Fibroblast of skin of back (primary cell): ENCODE measurements at places on chromosomes 4 and X.

- DNase-seq: peak; percentile 88
Observed at GRCh38 chr4:169963998-169964397, 62.2 kb downstream of the MFAP3L start.

DNA sequence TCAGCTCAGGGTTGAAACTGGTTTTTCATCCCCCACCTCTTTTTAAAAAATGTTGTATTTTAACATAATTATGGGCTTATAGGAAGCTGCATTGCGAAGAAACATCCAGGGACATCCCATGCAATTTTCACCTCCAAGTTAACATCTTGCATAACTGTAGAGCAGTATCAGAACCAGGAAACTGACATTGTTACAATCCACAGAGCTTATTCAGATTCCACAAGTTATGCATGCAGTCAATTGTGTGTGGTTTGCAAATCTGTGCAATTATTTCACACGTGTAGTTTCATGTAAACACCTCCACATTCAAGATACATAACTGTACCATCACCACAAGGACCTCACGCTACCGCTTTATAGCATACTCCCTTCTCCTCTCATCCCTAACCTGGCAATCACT is 97.5 kb upstream of the GATB start:
- no peak for DNase-seq

GRCh38 chr4:5036239-5036638 is 15.0 kb upstream of the STK32B start:
- peak; percentile 54 for DNase-seq

GRCh38 chrX:109880629-109881028 is 122.3 kb upstream of the TMEM164 start:
- DNase-seq: no peak

DNA sequence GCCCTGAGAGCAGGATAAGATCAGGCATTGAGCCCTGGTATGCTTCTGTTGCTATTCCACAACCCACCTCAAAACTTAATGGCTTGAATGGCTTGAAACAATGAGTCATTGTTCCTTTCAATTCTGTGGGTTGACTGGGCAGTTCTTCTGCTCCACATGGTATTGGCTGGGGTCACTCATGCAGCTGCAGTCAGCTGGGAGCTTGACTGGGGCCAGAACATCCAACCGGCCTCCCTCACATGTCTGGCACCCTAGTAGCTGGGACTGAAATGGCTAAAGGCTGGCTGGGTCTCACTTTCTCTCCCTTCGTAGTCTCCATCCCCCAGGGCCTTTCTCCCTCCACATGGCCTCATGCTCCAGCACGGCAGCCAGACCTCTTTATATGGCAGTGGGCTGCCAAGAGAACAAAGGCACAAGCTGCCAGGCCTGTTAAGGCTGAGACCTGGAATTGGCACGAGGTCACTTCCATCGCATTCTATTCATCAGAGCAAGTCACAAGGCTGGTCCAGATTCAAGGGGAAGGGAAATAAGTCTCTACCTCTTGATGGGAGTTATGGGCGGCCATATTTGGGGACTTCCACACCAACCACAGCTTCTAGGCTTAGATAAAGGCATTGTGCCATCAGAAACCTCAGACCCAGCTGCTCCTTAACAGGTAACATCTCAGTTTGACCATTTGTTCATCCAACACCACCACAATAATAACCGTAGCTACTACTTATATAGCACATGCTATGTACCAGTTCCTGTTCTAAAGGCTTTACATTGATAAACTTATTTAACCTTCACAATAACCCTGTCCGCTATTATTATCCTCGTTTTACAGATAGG is 159.7 kb upstream of the ATP6AP2 start:
- DNase-seq: no peak

DNA sequence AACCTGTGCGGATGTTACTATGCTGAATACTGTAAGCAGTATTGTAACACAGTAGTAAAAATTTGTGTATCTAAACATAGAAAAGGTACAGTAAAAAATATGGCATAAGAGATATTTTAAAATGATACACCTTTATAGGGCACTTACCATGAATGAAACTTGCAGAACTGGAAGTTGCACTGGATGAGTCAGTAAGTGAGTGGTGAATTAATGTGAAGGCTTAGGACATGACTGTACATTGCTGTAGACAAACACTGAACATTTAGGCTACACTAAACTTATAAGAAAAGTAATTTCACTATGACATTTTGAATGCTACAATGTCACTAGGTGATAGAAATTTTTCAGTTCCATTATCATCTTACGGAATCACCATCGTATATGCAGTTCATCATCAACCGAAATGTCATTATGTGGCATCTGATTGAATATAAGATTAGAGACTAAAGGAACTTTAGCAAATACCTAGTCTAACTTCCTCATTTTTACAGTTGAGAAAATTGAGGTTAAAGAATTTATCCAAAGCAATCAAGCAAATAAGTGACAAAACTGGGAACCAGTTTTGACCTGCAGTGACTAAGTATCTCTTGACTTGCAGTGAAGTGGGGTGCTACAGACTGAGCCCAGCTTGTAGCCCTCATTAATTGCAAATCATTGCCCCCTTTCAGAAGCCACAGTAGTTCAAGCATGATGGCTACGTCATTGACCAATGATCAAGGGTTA is 55.3 kb downstream of the EGF start:
- peak; percentile 47 for DNase-seq

DNA sequence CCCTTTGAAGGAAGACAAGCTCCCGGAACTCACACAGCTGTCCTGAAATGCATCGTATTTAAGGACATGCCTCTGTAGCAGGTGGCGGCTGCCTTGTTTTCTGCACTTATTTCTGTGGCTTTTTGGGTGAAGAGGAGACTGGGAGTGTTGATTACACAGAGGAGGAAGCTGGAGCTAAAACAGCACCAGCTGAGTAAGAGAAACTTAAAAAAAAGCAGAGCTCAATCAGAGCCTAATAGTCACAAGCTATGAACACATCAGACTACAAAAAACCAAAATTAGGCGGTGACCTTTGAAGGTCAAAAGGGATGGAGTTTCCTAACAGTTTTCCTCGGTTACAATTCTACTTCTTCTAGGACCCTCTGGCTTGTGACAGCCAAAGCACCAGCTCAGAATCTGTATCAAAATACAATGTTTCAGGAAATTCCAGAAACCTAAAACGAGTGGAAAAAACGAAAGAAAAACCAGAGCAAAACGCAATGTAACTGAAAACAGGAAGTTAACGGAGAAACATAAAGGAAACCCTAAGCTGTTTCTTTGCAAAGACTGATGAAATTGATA is 13.5 kb downstream of the PRKX start:
- DNase-seq: no peak

- peak; percentile 52 for DNase-seq
Observed at GRCh38 chrX:39592776-39593175, 505.0 kb downstream of the BCOR start.

- no peak for DNase-seq
Observed at GRCh38 chrX:131081772-131082740, 23.9 kb downstream of the ARHGAP36 start.

DNA sequence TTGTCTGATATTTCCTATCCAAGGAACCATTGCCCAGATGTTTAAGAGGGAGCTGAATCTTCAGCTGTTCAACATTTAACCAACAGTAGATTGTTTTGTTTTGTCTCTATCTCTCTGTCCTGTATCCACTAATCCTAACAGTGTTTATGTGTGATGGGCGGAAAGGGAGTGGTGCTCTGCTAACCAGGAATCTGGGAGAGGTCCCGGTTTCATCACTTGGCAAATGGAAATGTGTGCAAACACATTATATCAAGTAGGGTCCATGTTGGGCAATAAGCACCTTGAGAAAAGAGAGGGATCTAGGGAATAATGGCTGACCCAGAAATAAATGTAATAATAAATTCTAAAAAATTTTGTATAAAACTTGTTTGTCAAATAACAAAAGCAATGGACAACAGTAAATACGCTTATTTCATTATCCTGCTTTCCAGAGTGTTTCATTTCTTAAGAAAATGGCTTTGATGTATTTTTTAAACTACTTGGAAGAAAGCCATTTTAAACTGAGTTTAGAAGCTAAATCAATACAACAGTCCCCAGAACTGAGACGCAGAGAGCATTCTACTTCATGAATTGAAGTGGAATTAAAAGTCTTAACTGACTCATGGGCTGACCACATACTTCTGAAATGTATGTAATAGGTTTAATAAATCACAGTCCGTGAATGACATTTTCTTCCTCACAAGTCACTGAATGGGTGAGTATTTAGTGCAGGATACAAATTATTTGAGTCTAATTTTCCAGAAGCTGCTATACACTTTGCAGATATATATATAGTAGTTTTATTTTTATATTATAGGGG is 55.8 kb downstream of the EMCN start:
- peak; percentile 64 for DNase-seq

DNA sequence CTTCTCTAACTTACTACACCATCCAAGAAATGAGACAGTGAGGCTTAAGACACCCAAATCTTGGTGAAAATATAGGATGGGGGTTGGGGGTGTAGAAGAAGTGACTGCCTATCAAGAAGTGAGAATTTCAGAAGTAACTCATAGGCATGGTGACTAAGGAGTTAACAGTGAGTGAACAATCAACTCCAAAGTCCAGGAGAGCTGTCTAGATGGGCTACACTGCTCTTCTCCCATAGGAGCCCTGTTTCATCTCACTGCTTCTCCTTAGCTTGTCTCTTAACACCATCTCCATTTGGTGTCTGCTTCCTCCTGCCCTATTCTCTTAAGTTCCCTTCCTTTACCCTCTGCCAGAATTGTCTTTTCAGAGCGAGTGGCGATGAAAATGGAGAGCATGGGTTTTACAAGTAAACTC is 22.7 kb downstream of the FABP2 start:
- DNase-seq: peak; percentile 34

GRCh38 chrX:88612870-88613329 is 134.1 kb upstream of the CPXCR1 start:
- no peak for DNase-seq

DNA sequence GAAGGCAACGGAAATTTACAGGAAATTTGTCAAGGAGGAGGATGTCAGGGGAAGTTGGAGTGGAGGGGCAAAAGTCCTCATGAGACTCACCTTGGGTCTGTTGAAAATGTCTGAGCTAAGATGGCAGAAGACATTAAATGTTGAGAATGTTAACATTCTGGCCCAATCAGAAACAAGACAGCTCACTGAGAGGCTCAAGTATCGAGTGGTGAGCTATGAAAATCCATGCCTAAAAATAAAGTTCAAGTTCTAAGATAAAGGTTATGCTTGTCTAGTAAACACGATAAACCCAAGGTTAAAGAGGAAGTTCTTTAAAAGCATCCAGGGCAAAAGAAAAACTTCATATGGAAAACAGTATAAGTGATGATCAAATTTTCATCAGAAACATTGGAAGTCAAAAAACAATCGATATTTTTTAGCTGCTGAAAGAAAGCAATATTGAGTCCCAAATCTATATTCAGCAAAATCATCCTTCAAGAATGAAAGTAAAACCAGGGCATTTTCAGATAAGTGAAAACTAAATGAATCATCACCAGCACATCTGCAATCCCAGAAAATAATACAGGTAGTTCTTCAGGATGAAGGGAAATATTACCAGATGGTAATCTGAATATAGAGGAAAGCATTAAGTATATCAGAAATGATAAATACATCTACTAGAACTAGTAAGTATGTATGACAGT is 462.4 kb downstream of the TLL1 start:
- no peak for DNase-seq

GRCh38 chr4:151921811-151922210 is 161.0 kb upstream of the GATB start:
- DNase-seq: peak; percentile 33

- peak; percentile 55 for DNase-seq
Observed at GRCh38 chr4:39855909-39856512, 121.7 kb downstream of the PDS5A start.

- no peak for DNase-seq
Observed at GRCh38 chr4:1405636-1406393, 427 bp downstream of the NKX1-1 start.

GRCh38 chrX:51459125-51459524 is 37.3 kb downstream of the NUDT11 start:
- DNase-seq: peak; percentile 12

- DNase-seq: peak; percentile 10
Observed at GRCh38 chr4:14059006-14059405, 431.5 kb upstream of the BOD1L1 start.

GRCh38 chrX:38607976-38608375 is 46.6 kb downstream of the TSPAN7 start:
- DNase-seq: no peak

GRCh38 chr4:20433097-20433705 is 181.5 kb downstream of the SLIT2 start:
- no peak for DNase-seq

DNA sequence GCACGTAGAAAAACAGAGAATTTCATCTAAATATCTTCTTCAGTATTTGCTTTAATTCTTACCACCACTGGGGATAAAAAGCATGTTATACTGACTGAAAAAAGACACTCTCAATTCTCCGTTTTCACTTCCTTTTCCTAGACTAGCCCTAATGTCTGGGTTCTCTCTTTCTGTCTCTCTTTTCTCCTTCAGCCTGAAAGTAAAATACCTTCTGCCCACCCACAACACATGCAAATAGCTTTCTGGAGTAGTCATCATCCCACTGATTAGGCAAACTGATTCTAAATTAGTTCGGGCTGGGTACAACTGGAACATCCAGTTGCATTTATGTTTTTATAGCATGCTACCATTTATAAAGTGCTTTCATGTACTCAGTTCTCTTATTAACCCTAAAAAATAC is 142.4 kb upstream of the ANKRD50 start:
- DNase-seq: peak; percentile 12

DNA sequence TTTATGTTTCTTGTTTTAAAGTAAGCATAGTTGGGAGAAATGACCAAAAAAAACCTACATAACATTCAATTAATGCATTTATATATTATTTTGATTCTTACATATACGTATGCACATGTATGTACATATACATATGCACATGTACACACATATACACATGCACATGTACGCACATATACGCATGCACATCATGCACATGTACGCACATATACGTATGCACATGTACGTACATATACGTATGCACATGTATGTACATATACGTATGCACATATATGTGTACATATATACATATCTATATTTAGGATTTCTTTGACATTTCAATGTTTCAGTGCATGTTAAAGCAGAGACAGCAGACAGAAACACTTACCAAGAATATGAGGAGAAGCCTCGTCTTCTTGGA is 263.4 kb downstream of the ADAMTS3 start:
- no peak for DNase-seq

- peak; percentile 7 for DNase-seq
Observed at GRCh38 chr4:84530871-84531270, 31.8 kb upstream of the NKX6-1 start.

- DNase-seq: no peak
Observed at GRCh38 chr4:3656416-3657356, 109.5 kb upstream of the ADRA2C start.
